Frontal cortex (tissue), 4 donors: ENCODE measurements at places on chromosomes 3 and 15. TPM values are rescaled to one million over a fixed set of nuclear protein-coding genes. Genes with fewer than 3 reads are reported as not detected.

DNA sequence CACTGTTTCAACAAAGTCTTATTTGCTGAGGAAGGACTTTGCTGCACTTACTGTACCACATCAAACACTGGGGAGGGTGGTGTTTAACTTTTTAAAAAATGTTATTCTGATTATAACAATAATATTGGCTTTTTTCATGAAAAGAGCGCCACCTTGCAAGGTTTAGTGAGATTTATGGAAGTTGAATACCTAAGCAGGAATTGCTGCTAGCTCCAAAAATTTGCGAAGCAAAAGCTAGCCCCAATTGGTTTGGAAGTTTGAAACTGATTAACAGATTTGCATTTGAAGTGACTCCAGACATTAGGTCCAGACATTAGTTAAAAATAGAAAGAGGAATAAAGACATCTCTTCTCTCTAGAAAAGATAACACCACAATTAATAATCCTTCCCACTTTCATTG lies 6.7 kb downstream of the ZIC1 start:
- peak; percentile 10 for DNase-seq

Gene HEG1
- total RNA-seq: 5.7 TPM

GRCh38 chr15:98444138-98444537 lies 204.2 kb upstream of the IGF1R start:
- DNase-seq: no peak

Gene TOPAZ1
- total RNA-seq: under 0.01 TPM

Gene MAP1A
- total RNA-seq: 24.5 TPM

GRCh38 chr15:45128971-45129639 lies 574 bp downstream of the DUOXA1 start:
- DNase-seq: no peak

GRCh38 chr3:186142393-186142932 lies 33.6 kb upstream of the ETV5 start:
- DNase-seq: no peak

DNA sequence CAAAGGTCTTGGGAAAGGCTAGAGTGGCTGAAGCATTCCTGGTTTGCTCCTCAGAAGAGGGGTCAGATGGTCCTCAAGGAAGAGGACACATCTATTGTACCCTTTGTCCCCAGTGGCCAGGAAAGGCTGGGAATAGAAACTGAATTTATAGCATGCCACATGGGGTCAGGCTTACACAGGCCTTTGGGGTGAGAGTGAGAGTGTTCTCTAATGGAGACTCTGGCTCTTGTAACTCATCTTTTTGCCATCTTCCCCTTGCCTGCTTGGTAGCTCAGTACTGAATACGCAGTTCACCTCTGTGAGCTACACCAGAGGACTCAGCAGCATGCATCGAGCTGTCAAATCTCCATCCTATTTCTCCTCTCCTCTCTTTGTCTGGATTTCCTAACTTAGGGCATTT lies 87.5 kb downstream of the ATP2B2 start:
- DNase-seq: no peak

Gene CYP11A1
- total RNA-seq: not detected

- DNase-seq: no peak
Observed at GRCh38 chr3:50352781-50353180, 2.1 kb downstream of the CYB561D2 start.

Gene FAM98B
- total RNA-seq: 37.9 TPM

Gene GOLGA8J
- not detected for total RNA-seq

- no peak for DNase-seq
Observed at GRCh38 chr3:64259636-64260035, 34.4 kb upstream of the PRICKLE2 start.

Gene CD200
- 49.7 TPM for total RNA-seq

Gene CMTM8
- total RNA-seq: 0.41 TPM

- DNase-seq: no peak
Observed at GRCh38 chr3:36774052-36774451, 9.7 kb upstream of the DCLK3 start.

- DNase-seq: no peak
Observed at GRCh38 chr15:78675206-78675605, 34.2 kb upstream of the CHRNB4 start.

Gene ARPIN
- total RNA-seq: 13.5 TPM

Gene ILDR1
- not detected for total RNA-seq

DNA sequence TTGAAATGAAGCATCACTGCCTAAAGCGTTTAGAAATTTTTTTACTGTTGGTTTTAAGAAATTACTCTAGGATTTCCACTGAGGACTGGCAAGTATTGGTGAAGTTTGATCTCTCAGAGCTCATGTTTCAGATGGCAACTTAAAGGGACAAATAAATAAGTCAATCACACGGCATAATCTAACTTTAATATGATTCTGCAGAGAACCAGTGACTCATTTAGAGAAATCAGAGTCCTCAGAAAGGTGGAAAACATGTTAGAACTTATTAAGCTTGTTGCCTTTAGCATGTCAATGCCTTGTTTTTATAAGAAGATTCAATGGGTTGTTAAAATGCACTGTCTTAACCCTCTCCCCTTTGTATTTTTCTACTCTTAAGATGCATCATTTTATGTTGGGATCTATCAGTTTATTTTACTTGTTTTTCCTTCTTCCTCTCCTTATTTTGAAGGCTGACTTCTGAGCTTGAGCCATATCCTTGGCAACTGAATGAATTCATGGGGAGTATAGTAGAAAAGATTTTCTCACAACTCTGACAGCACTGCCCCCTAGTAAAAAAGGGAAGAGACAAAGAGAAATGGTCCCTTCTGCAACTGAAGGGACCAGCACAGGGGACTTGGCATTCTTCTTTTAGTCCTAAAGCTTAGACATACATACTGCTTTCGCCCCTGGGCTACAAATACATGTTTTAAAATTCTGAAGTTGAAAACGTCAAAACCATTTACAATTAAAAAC lies 431.2 kb downstream of the LPP start:
- no peak for DNase-seq

- no peak for DNase-seq
Observed at GRCh38 chr15:66644869-66645268, 57.2 kb upstream of the SMAD6 start.

Gene GOLGA6L4
- 2.4 TPM for total RNA-seq

DNA sequence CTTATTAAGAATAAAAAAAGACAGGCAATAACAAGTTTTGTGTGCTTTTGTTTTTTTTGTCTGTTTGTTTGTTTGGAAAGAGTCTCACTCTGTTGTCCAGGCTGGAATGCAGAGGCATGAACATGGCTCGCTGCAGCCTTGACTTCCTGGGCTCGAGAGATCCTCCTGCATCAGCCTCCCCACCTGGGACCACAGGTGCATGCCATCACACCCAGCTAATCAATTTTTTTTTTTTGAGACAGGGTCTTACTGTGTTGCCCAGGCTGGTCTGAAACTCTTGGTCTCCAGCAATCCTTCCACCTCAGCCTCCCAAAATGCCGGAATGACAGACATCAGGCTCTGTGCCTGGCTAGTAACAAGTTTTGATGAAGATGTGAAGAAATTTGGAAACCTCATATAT lies 73.1 kb upstream of the GCNT3 start:
- DNase-seq: no peak

GRCh38 chr3:74613060-74613459 lies 1.4 kb downstream of the CNTN3 start:
- no peak for DNase-seq

Gene FMN1
- total RNA-seq: 1.2 TPM
